Bronchial epithelial cell (primary cell): ENCODE measurements at places on chromosomes 4 and X. TPM values are rescaled to one million over a fixed set of nuclear protein-coding genes. Genes with fewer than 3 reads are reported as not detected.
A peak's percentile ranks its signal among the peaks of the same experiment; 100 is the strongest.

The VEGFD gene
- total RNA-seq = 0.26 TPM in 2 replicates

The APBB2 gene
- total RNA-seq = 39.2 and 45.2 TPM in 2 replicates

The PACRGL gene
- 24.6 and 25.0 TPM in 2 replicates for total RNA-seq

The TRMT44 gene
- 10.0 and 14.1 TPM in 2 replicates for total RNA-seq

The LANCL3 gene
- 0.26 TPM in 2 replicates for total RNA-seq

The SLITRK2 gene
- total RNA-seq = not detected in 2 replicates

The FAM236C gene
- total RNA-seq = not detected in 2 replicates

GRCh38 chr4:4334798-4335520 lies 44.9 kb downstream of the ZBTB49 start:
- DNase-seq = peak; percentile 34

DNA sequence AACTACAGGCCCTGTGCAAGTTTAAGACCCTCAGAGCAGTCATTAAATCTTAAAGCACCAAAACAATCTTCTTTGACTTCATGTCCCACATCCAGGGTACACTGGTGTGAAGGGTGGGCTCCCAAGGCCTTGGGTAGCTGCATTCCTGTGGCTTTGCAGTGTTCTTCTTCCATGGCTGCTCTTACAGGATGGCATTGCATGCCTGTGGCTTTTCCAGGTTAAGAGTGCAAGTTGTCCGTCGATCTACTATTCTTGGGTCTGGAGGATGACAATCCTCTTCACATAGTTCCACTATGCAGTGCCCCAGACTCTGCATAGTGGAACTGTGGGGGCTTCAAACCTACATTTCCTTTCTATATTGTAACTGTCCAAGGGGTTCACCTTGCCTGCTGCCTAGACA lies 494.5 kb downstream of the CFAP47 start:
- no peak for DNase-seq

- DNase-seq = no peak
Observed at GRCh38 chr4:82893942-82894341, 3.0 kb upstream of the SEC31A start.

DNA sequence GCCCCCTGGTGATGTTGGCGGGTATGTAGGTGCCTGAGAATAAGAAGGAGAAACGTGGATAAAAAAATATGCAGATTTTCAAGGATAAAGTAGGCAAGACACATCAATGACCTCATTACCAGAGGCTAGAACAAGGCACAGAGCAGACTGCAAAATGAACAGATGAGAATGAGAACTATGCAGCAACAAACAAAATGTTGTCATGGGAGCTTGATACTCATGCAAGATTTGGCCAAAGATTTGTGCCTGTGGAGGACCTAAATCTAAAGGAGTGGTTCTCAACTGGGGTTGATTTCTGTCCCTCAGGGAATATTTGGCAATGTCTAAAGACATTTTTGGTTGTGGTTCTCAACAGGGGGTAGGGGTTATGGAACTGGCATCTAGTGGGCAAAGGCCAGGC lies 177.3 kb downstream of the FRMPD4 start:
- no peak for DNase-seq

GRCh38 chrX:134737061-134737460 lies 78.8 kb upstream of the PLAC1 start:
- DNase-seq = no peak

- peak; percentile 31 for DNase-seq
Observed at GRCh38 chr4:76955182-76955581, 5.6 kb downstream of the SEPTIN11 start.

- DNase-seq = no peak
Observed at GRCh38 chr4:24131954-24132673, 242.3 kb upstream of the PPARGC1A start.

- DNase-seq = no peak
Observed at GRCh38 chr4:13240066-13240465, 244.1 kb downstream of the RAB28 start.
